ENCODE measurements at places on chromosomes 4 and X.

DNA sequence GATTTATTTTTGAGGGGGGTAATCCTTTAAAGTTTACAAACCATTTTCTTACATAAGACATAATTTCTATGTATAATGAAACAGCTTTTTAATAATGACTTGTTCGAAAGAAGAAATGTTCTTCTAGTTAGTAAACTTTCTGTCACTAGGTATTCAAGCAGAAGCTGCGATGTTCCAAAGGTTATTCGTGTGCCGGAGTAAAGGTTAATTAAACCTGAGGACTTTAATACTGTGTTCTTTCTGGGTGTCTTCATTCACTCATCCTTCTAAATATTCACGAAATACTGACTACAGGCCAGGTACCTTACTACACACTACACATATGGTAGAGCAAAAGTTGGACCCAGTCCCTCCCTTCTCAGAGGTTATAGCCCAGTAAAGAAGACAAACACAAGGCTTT is 96.7 kb downstream of the NR3C2 start:
- no peak for DNase-seq

DNA sequence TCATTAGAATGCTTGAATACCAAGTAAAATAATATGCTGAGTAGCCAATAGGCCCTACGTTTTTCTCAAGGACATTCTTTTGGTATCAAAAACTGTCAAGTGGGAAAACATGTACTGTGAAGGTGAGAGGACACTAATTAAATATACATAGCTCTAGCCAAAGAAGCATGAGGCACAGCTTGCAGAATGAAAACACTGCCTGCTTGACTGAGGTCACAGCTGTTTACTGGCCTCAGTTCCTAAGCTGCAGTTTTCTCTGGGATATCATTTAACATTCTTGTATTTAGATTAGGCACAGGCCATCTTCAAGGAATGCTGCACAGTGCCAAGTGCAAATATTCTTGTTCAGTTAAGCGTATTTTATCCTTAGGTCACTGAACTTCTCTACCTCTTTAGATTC is 78.6 kb downstream of the NAP1L3 start:
- no peak for DNase-seq

DNA sequence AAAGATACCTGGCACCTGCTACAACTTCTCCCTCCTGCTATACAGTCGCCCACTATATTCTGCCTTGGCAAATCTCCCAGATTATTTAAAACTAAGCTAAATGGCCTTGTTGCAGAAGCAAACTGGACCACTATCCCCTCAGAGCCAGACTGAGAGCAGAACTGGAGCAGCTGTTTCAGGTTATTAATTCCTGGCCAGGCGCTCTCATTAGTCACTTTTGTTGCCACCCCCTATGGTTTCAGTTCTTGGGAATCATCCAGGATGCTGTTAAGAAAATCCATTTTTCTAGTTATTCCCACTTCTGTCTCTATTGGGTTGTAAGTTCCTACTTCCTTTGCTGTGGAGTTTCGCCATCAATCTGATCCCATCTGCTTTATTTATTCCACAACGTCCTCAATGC is 30.1 kb downstream of the ADGRA3 start:
- no peak for DNase-seq

DNA sequence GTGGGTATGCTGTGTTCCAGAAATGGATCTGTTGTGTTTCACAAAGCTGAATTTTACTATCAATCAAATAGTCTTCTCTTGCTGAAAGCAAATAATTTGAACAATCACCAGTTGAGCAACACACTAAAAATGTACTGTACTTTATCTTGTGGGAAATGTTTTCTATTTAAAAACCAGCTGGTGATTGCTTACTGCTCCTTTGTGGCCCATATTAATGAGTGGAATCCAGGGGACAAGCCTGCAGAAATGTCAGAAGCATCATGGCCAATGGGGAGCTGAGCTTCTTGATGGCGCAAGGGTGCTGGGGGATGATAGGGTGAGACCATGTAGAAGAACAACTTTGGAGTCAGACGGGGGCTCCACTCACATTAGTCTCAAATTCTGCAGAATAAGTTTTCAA is 346.2 kb downstream of the ARHGAP10 start:
- DNase-seq: no peak

GRCh38 chrX:3455796-3456195 is 109.3 kb upstream of the MXRA5 start:
- no peak for DNase-seq

DNA sequence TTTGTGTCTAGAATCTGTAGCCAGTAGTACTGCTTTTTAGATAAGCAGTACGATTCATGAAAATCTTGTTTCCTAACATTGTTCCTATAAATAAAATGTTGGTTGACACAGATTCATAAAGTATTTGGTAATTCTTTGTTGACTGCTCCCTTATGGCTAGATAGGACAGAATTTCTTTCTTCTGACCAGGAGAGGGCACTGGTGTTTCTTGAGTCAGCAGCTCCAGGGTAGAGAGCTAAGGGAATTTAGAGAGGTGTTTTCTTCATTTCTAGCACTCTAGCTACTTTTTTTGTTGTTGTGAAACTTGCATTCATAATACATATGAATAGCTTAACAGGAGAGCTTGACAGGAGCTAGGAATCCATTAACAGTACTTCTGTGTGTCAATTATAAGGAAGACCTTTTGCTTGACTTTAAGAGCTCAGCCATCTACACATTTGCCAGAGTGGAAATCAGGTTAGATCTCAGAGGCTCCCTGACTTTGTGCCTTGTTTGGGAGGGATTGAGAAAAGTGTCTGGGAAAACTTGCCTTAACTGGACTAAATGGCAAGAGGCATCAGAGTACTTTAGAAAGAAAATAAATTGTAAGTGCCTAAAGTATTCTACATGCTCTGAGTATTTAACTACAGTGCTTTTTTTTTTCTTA is 756.1 kb downstream of the SH3BGRL start:
- DNase-seq: no peak

DNA sequence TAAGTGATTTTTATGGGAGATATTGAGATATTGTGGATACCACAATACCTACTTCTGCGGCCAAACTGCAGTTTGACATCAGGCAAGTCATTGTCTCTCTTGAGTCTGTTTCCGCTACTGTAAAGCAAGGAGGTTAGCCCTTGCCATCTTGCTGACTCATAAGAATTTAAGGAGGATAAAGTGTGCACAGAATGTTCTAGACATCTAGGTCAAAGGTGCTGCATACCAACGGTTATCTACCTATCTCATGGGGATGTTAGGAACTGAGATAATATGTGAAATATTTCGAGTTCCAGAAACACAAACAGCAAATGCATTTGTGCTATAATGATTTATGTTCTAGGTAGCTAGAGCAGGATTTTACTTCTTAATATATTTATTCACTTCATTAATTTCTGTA is 211.5 kb upstream of the NR3C2 start:
- DNase-seq: no peak

DNA sequence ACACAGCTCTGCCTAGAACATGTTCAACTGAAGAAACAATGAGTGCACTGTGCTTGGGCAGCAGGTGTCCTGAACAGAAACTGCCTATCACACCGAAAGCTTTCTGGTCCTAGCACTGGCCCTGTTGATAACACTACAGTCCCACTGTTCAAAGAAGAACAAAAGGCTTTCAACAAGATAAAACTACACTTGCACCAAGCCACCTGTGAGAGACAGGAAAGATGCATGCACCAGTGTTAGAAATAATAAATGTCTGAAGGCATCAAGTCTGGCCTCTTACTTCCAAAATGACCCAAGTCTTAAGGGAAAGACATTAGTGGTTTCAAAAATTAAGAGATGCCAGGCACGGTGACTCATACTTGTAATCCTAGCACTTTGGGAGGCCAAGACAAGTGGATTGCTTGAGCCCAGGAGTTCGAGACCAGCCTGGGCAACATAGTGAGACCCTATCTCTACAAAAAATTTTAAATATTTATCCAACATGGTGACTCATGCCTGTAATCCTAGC is 68.7 kb downstream of the APBB2 start:
- no peak for DNase-seq

- DNase-seq: no peak
Observed at GRCh38 chr4:80243274-80244018, 23.0 kb upstream of the FGF5 start.

GRCh38 chr4:101104312-101105052 is 242.8 kb downstream of the PPP3CA start:
- no peak for DNase-seq

GRCh38 chr4:55321707-55322264 is 24.3 kb upstream of the SRD5A3 start:
- peak; percentile 38 for DNase-seq

GRCh38 chr4:57410331-57411052 is 300.3 kb upstream of the IGFBP7 start:
- DNase-seq: no peak

GRCh38 chrX:40439625-40440532 is 140.9 kb upstream of the ATP6AP2 start:
- no peak for DNase-seq

DNA sequence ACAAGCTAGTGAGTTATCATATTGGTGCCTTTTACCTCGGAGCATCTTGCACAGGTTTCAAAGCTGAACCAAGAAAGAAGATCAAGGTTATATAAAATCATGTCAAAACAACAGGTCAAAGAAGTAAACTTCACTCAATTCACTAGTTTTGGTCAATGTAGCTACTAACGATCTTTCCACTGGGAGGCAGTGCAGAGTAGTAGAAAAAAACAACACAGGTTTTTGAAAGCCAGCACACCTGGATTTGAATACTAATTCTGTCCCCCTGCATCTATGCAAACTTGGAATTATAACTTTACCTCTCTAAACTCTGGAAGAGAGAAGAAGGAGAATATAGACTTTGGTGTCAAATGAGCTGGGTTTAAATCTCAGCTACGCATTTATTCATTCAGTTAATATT is 266.1 kb downstream of the GRIA3 start:
- DNase-seq: no peak

DNA sequence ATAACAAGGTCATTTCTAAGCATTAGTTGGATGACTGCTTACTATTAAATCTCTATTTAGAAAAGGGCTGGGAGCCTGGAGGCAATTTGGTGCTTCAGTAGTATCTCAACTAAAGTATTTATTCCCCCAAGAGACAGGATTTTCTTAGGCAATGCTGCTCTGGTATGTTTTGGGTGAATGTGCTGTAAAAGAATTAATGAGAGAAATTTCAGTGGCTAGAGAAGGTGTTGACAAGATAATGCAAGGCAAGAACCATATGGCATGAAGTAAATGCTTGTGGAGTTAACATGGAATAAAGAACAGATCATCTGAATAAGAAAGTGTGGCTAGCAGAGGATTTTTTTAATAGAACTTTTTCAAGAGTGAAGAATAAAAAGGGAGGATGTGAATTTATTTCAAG is 3.9 kb downstream of the CYP2U1 start:
- DNase-seq: no peak

GRCh38 chr4:94605241-94605805 is 152.4 kb upstream of the BMPR1B start:
- no peak for DNase-seq

- no peak for DNase-seq
Observed at GRCh38 chr4:76950956-76951671, 1.6 kb downstream of the SEPTIN11 start.

DNA sequence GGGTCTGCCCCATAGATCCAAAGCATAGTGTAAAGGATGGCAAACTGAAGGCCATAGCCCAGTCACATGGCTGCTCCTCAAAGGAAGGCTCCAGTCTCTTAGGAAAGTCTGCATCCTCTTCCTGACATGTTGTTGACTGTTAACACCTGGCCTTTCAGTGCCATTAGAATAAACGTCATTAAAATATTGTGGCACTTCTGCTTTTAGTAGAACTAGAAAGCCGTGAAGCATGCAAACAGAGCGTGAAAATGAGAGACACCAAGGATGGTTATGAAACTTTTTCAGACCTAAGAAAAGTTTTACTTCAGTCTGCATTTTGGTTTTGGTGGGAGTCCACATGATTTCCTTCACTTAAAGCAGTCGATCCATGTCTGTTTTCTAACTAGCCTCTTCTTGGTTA is 41.1 kb upstream of the AFF2 start:
- DNase-seq: no peak

GRCh38 chr4:7765666-7766065 is 174.0 kb downstream of the AFAP1 start:
- DNase-seq: no peak

Measured in stimulated activated CD4-positive, alpha-beta T cell treated with anti-CD3 and anti-CD28 coated beads, Interleukin-1b, Interleukin-23, amount 100 ng/mL, for 4 hours (primary cell).